ENCODE measurements at places on chromosomes 6 and 20.

- no peak for DNase-seq
Measured at GRCh38 chr20:21019814-21020658, 86.1 kb downstream of the LINC00237 start.

- no peak for DNase-seq
Measured at GRCh38 chr20:23106271-23106851, 20.2 kb upstream of the CD93 start.

GRCh38 chr6:89495961-89496535 is 63.1 kb downstream of the ANKRD6 start:
- DNase-seq = no peak

DNA sequence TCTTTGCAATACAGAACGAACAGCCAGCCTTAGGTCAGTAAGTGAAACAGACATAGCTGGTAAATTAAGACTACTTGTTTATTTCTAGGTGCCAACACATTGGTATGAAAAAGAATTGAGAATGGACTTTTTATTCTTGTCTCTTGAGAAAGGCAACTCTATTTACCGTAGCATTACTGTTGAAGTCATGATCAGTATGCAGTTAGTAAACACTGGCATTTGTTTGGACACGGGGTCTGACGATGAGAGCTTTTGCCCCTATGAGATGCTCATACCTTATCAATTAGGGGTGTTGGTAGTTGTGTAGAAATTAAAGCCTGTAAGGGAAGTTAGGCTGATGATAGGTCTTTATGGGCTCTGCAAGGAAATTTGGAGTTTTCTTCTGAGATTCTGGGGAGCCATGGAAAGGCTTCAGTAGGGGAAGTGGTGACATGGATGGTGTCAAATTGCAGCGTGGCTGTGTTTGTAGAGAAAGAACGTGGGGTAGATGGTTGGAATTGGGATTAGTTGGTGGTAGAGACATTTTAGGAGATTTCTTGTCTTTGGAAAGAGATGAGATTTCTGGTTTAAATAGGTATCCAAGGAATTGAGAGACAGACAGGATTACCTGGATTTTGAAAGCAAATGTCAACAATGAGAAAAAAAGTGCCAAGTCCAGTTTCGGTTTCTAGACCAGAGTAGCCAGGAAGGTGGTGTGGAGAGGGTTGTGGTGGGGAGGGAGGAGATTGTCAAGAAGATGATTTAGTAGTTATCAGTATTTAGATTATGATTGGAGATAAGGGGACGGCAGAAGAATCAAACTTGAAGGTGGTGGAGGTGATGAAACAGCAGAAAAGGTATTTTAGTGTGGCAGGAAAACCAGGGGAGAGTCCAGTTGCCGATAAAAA is 116.6 kb downstream of the JARID2 start:
- DNase-seq = no peak

GRCh38 chr6:39422238-39422637 is 99.7 kb upstream of the KCNK16 start:
- no peak for DNase-seq

GRCh38 chr6:94270091-94270948 is 851.0 kb upstream of the EPHA7 start:
- DNase-seq = peak; percentile 50

- DNase-seq = no peak
Measured at GRCh38 chr6:5424726-5425125, 163.4 kb downstream of the FARS2 start.

DNA sequence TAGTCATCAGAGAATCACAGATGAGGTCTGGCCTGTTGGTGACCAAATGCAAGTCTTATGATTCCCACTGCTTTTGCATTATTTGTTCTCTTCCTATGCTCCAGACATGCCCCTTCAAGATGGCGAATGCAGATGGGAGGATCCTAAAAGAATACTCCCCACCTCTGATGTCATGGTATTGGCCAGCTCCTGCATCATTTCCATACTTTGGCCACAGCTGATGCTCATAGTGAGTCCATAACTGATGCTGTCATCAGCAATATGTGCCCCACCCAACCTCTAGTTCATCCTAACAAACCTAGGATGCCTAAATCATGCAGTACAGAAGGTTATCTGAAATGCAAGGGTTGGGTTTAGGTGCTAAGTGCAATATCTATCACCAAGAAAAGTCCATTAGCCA is 5.4 kb upstream of the WFDC9 start:
- DNase-seq = no peak

DNA sequence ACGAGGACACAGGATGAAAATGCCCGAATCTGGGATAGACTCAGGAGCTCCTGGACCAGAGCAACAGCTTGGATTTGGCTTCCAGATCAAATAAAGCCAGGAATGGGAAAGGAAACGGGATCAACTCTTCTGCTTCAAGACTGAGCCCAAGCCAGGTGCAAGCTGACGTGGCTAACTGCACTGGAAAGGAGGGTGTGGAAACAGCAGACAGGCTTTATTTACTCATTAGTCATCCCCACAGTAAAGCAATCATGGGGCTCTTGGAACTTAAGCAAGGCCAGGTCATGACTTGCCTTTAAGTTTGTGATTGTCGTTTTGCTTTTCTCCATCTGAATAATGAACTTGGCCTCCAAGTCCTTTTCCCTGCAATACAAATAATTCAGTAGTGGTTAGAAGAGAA is 45.2 kb downstream of the KIF16B start:
- DNase-seq = peak; percentile 96

GRCh38 chr6:134870677-134871498 is 79.0 kb downstream of the ALDH8A1 start:
- DNase-seq = no peak

GRCh38 chr6:150766201-150766997 is 99.1 kb upstream of the MTHFD1L start:
- peak; percentile 37 for DNase-seq

GRCh38 chr20:35773154-35773751 is 1.4 kb downstream of the PHF20 start:
- no peak for DNase-seq

DNA sequence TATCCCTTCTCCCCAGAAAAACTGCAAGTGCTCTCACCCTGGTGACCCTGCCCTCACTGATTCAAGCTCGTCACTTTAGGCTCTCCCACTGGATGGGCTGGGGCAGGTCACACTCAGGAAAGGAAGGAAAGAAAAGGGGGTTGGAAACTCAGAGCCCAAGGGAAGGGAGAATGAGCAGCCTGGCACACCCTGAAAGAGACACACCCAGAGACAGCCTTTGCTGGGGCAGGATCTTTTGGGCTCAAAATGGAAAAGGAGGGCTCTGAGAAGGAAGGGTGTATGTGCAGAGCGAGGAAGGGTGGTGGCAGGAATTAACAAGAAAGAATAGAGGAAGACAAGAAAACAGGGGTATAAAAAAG is 2.5 kb downstream of the PPP1R18 start:
- no peak for DNase-seq

- DNase-seq = no peak
Measured at GRCh38 chr20:16005021-16005914, 568.0 kb downstream of the KIF16B start.

DNA sequence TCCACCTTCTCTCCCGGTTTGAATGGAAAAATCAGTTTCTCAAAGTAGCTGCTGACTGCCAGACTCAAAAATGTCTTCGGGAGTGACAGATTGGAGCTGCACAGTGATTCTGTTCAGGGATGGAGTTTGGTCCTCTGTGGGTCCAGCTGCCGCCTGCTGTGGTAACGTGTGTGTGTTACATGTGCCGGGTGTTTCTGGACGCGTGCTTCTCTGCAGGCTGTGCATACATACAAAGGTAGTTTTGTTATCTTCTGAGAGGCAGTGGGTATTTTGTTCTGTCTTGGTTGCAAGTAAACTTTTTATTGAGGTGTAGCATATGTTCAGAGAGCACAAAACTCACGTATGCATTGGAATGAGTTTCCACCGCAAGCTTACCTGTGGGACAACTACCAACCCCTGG is 41.3 kb upstream of the NAA20 start:
- peak; percentile 31 for DNase-seq

- no peak for DNase-seq
Measured at GRCh38 chr20:764255-764654, 4.0 kb downstream of the SLC52A3 start.

All from renal cortical epithelial cell (primary cell).